Natural killer cell (primary cell): ENCODE measurements at places on chromosomes 2 and 18.

- no peak for DNase-seq
These were observed 890.0 kb upstream of the LRRTM1 start for GRCh38 chr2:81194581-81194980.

- no peak for DNase-seq
These were observed 114.9 kb upstream of the SIX3 start for GRCh38 chr2:44826601-44827000.

- DNase-seq: no peak
These were observed 142.6 kb downstream of the MEIS1 start for GRCh38 chr2:66577321-66578053.

DNA sequence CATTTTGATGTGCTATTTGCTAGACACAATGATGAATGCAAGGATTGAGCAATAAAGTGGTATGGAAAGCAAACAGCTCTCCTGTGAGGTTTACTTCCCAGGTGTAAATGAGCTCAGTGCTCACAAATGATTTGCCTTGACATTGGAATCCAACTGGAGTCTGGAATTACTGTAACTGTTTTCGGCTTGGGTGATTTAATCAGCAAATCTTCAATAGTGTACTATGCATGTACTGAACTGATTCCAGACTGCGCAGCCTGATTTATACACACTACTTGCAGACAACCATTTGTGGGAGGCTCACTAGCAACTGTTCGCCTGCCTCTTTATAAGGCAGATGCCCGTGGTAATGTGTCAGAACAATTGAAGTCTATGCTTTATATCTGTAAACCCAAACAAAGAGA, 27.9 kb upstream of the SOX11 start:
- no peak for DNase-seq

- no peak for DNase-seq
These were observed 159.3 kb upstream of the MYCN start for GRCh38 chr2:15780912-15781574.

DNA sequence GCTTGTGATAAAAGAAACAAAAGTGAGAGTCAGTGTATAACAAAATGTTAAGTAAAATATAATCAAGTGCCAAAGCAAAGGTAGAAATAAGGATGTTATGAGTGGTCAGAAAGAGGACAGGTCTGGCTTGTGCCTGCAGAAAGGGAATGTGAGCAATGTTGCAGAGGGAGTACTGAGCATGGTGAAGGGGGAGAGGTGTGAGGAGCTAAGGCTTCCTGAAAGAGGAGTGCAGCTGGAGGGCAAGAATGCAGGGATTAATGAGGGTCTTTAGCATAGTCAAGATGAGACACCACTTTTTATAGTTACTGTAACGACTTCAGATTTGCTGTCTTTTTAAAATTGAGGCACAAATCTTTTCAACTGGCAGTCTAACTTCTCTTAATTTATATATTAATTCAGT, 22.0 kb upstream of the FIGN start:
- DNase-seq: no peak

DNA sequence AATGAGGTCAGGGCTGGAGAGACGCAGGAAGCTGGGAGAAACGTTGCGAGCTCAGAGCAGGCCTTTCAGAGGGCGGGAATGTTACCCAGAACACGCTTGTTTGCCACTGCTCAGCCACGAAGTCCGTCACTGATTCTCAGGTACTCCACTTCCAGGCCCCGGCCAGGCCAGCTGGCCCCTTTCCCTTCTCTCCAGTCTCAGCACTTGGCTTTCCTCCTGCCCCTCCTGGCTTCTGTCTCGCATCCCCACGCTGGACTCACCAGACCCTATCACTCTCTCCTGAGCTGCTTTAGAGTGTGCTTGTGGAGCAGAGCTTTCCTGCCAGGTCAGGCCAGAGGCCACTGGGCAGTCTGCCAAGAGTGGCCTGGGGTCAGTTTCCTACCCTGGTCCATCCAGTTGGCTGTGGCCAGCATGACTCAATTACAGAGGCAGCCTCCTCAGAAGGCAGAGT, 151.4 kb downstream of the TWIST2 start:
- no peak for DNase-seq
